Sciatic nerve (tissue), 2 donors: ENCODE measurements at places on chromosomes 12 and 14. TPM values are rescaled to one million over a fixed set of nuclear protein-coding genes. Genes with fewer than 3 reads are reported as not detected.

- no peak for DNase-seq
Measured at GRCh38 chr12:97757481-97758193, 295.0 kb downstream of the RMST start.

- no peak for DNase-seq
Measured at GRCh38 chr12:76308866-76309265, 39.3 kb downstream of the BBS10 start.

DNA sequence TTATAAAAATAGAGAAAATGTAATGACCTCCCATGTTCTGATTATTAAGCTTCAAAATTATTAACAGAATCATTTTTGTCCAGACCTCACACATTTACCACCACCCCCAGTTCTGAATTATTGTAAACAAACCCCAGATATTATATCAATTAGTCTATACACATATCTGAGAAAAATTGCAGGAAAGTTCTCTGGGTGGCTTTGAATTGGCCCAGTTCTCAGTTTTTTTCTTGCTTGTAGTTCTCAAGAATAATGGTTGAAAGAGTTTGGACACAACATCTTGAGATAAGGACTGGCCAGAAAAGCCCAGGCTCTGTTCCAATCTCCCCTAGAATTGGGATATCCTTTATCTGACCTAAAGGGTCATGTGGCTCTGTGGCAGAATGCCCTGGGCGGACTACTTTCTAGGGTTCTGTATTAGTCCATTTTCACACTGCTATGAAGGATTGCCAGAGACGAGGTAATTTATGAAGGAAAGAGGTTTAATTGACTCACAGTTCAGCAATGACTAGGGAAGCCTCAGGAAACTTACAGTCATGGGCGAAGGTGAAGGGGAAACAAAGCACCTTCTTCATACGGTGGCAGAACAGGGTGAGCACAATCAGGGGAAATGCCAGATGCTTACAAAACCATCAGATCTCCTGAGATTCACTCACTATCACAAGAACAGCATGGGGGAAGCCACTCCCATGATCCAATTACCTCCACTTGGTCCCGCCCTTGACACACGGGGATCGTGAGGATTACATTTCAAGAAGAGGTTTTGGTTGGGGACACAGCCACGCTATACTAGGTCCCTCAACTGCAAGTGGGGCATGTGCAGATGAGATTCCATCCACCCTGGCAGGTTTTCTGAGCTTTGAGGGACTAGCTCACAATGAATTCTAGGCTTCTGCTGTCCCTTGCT, 1504.6 kb upstream of the FLRT2 start:
- DNase-seq = no peak

- no peak for DNase-seq
Measured at GRCh38 chr14:56088941-56089340, 29.3 kb upstream of the PELI2 start.

DNA sequence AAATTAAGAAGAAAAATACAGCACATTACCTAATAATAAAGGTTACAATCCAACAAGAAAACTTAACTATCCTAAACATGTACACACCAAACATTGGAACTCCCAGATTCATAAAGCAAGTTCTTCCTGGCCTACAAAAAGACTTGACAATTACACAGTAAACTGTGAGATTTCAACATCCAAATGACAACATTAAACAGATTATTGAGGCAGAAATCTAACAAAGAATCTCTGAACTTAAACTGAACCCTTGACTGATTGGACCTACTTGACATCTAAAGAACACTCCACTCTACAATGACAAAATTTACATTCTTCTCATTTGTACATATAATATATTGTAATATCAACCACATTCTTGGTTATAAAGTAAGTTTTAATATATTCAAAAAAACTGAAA, 1341.3 kb downstream of the LRFN5 start:
- DNase-seq = no peak

DNA sequence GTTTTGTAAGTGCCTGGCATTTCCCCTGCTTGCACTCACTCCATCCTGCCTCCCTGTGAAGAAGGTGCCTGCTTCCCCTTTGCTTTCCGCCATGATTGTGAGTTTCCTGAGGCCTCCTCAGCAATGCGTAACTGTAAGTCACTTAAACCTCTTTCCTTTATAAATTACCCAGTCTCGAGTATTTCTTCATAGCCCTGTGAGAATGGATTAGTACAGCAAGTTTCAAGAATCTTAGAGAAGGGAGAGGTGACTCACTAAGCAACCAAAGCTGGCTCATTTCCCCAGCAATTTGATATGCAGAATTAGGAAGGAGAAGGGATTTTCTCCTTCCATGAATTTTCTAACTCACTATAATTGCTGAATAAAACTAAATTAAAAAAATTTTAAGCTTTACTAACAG, 251.0 kb upstream of the FOXG1 start:
- no peak for DNase-seq

- DNase-seq = no peak
Measured at GRCh38 chr14:51967521-51967920, 21.8 kb upstream of the RTRAF start.

DNA sequence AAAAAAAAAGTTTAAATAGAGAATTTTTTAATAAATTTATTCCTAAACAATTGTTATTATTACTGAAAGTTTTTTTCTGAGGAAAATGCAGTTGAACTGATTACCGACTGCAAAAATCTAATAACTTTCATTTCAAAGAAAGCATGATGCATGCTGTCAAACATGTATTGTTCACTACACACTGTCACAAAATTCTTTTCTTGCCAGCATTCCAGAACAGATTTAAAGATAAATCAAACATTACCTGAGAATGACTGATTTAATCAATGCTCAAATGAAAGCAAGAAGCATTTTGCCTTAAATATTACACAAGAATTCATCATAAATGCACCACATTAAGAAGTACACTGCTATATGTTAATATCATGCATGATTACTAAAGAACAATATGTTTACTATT, 588.3 kb downstream of the SLC16A7 start:
- DNase-seq = no peak

DNA sequence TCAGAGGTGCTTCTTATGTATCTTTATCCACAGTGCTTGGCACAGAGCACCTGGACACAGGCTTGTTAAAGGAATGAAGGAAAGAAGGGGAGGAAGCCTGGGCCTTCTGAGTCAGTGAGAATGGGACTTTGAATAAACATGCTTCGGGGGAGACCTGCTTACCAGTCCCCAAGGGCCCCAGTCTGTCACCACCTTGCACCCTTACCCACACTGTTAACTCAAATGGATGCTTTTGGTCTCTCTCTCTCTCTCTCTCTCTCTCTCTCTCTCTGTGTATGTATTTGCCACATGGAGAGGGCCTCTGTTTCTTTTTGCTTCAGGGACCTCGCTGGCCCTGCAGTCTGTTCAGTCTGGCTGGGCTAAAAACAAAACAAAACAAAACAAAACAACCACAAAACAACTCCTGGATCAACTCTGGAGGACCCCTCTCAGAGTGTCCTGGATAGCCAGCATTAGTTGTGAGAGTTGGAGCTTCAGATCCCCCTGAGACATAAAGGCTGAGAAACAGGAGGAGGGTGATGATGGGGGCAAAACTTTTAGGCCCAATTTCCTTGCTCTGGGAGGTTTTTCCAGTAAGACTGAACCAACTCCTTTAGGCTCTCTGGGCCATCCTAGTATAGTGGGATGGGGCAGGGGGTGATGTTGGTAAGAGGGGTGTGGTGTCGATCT, 1.9 kb downstream of the KIF5A start:
- DNase-seq = no peak

GRCh38 chr14:66238969-66239368, 247.2 kb upstream of the CCDC196 start:
- no peak for DNase-seq

- DNase-seq = no peak
Measured at GRCh38 chr12:55996201-55996714, 818 bp upstream of the SUOX start.

GRCh38 chr12:52578469-52578868, 4.8 kb upstream of the KRT74 start:
- peak; percentile 15 for DNase-seq

GRCh38 chr14:105979446-105979845, 453.1 kb downstream of the TMEM121 start:
- DNase-seq = no peak

GRCh38 chr12:94558612-94559011, 91.7 kb downstream of the TMCC3 start:
- DNase-seq = no peak

GRCh38 chr14:51823706-51824105, 36.7 kb upstream of the GNG2 start:
- no peak for DNase-seq

GRCh38 chr14:51242545-51243490, 2.8 kb downstream of the TMX1 start:
- no peak for DNase-seq

DNA sequence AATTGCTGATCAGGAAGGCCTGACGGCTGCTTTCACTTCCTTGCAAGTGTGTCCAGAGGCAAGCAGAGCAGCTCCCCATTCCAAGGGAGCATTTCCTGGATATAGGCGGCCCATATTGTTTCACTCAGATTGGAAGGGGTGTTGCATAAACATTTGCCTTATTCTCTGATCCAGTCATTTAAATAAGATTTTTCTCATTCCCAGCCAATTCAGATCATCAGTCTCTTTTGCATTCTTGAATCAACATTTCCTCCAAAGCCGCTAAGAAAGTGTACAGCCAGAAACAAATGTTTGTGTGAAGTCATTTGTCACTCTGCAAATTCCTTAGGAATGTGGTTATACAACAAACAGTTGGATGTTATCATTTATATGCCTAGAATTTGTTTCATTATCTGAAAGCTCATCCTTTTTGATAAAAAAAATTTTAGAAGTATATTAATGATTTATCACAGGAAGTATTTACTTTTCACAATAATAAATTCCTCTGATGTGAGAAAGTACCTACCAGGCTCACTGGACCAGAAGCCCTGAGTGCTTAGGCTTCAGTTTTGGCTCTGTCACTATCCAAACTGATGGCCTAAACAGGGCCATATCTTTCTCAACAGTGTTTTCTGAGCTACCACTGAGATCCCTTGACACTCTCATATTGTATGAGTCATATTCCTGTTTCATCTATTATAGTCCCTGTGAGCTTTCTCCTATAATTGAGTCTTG, 379.6 kb downstream of the CCDC91 start:
- DNase-seq = no peak

DNA sequence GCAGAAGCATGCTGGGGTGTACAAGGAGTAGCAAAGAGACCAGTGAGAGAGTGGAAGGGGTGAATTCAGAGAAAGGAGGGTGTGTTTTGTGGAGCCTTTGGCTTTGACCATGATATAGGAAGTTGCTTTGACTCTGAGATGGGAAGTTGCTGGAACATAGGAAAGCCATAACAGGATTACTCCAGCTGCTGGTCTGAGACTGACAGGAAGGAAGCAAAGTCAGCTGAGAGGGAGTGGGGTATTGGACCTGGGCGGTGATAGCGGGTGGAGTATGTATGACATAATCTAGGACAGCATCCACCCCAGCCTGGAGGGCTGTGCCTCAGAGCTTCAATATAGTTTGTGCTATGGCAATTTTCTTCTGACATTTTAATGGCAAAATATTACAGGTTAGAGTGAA, 324.4 kb downstream of the PDZRN4 start:
- no peak for DNase-seq

- DNase-seq = no peak
Measured at GRCh38 chr12:83818881-83819280, 1093.7 kb downstream of the SLC6A15 start.

DNA sequence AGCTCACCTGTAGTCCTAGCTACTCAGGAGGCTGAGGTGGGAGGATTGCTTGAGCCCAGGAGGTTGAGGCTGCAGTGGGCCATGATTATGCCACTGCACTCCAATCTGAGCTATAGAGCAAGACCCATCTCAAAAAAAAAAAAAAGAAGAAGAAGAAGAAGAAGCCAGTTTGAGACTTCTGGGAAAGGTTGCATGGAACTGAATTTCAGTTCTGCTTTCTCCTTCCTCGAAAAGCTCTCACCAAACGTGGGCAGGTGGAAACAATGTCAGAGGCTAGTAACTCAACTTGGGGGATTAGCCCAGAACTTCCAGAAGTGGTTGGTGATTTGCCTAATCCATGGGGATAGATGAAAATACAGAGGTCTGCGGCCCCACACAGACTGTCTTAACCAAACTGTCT, 18.7 kb downstream of the FLVCR2 start:
- no peak for DNase-seq

DNA sequence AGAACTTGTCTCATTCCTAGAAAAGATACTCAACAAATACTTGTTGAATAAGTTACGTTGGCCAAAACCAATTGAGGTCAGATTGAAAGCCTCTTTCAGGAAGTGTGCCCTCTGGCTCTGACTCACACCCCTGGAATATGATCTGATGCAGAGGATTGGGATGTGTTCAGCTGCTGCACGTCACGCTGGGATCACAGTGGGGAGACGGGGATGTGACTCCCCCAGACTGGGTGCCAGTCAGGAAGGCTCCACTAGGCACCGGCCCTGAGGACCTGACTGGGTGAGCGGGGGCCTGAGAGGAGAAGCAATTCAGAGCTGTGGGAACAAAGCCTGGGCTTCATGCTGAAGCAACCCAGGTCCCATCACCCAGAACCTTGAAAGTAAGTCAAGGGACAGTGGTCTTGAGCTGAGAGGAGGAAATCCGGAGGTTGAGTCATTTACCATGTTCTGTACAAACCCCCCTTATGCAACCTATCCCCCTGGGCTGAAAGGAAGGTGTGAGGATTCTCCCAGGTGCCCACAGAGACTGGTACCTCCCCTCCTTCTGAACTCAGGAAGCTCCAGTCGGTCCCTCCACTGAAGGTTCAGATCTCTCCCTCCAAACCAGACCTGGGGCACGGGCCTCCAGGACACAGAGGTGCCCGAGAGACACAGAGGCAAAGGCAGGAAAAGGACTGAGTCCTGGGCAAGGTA, 3.9 kb downstream of the CEBPE start:
- no peak for DNase-seq

NRXN3 gene
- total RNA-seq = 38.1 TPM

KRT79 gene
- total RNA-seq = not detected

TAS2R46 gene
- total RNA-seq = 2.8 TPM

CLEC2A gene
- not detected for total RNA-seq

LEMD3 gene
- 33.7 TPM for total RNA-seq

SMIM41 gene
- total RNA-seq = 12.4 TPM

TMEM19 gene
- 20.7 TPM for total RNA-seq

TPH2 gene
- not detected for total RNA-seq

ERBB3 gene
- 159 TPM for total RNA-seq

AMDHD1 gene
- total RNA-seq = 0.76 TPM
